ENCODE measurements at places on chromosomes 1 and 21.
A peak's percentile ranks its signal among the peaks of the same experiment; 100 is the strongest.

- DNase-seq: no peak
Observed at GRCh38 chr1:107949467-107950253, 15.3 kb downstream of the VAV3 start.

DNA sequence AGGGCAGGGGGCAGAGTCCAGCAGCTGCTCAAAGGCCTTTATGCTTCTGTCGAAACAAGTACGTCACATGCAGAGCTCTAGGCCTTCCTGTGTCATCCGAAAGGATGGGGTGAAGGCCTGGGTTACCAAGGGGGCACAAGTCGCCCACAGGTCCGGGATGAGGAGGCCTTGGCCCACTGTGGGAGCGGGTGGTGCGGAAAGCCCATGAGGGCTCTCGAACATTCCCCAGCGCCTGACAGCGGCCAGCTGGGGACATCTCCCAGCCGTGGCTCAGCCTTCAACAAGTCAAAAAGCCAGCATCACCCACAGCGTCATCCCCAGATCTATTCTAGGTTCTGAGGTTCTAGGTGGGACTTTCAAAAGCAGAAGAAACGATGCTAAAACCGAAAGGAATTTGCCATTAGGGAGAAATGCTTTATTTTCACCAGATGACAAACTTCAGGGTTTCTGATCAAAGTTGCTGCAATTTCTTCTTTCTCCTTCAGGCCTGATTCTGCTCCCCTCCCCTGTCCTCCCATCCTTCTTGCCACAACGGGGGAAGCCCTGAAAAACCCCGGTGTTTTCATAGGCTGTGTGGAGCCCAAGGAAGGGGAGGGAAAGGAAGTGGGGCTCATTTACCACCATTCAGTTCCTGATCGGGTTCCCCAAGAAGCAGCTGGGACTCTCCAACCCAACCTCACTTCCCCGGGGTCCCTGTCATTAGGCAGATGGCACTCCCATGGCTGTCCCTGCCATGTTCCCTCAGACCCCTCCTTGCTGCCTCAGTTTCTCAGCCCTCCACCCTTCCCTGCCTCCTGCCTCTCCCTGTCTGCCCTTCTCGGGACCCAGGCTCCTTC is 17.6 kb downstream of the GPR137B start:
- peak; percentile 85 for DNase-seq

DNA sequence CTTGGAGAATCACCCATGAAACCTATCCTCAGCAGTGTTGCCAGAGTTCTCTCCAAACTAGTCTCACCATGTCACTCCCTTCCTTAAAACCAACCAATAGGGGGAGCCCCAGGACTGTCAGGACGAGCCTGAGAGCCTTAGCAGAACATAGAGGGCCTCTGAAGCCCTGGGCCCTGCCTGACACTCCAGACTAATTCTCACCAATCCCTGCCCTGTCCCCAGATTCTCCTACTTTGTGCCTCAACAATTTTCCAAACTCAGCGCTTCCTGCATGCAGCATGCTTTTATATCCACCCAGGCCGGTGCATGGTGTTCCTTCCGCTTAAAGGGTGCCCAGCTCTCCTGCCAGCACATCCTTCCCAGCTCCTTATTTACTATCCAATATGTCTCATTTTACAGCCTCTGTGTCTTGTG is 42.7 kb downstream of the HSD3B1 start:
- peak; percentile 31 for DNase-seq

DNA sequence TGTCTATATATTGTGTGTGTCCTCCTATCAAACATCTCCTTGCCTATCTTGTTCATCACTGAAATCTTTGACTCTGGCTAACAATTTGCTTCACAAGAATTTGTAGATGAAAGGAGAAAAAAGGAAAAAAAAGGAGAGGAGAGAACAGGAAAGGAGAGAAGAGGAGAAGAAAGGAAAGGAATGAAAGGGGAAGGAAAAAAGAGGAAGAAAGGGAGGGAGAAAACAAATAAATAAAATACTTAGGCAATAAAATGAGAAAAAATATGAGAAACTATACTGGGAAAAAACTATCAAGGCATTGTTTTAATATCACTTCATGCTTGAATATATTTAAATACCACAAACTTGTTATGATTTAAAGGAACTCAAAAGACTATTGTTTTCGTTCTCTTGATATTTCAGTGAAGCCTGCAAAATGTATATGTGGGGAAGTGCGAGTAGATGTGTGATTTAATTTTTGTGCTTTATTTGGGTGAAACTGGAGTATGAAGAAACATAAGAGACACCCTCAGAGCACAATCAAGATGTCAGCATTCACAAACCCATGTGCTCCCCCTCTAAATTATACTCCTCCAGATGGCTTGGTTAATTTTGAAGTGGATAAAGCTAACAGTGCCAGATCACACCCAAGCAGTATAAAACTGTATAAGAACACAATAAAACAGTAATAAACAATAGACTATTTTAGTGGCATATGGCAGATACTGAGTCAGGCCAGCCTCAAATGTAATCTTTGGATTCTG is 205.7 kb upstream of the SAMSN1 start:
- DNase-seq: no peak

- peak; percentile 65 for DNase-seq
Observed at GRCh38 chr1:110674337-110675059, at the start of gene KCNA3. Gene KCNA3, minus strand, starts transcription at chr1:110674940. Its CDS starts 131 bp downstream, at chr1:110674809.

GRCh38 chr1:204493145-204493983 is 1.2 kb downstream of the PIK3C2B start:
- DNase-seq: peak; percentile 18

DNA sequence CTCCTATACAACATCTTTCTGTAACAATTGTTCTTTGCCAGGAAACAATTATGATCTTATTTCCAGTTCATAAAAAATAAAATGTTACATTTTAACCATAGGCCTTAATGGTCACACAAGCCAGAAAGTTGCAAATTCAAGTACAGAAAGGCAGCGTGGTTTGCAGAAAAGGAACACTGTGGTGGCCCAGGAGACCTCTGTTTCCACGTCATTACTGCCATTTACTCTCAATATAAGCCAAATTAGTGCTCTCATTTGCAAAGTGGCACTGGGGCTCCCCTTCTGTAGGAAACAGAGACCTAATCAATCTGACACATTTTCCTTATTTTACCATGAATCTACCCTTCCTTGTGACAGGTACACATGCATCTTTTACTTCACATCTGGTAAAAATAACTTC is 79.3 kb upstream of the TLR5 start:
- no peak for DNase-seq

- DNase-seq: no peak
Observed at GRCh38 chr1:41670217-41670957, 185.9 kb upstream of the EDN2 start.

- DNase-seq: no peak
Observed at GRCh38 chr1:54287801-54288211, 87.8 kb downstream of the MRPL37 start.

DNA sequence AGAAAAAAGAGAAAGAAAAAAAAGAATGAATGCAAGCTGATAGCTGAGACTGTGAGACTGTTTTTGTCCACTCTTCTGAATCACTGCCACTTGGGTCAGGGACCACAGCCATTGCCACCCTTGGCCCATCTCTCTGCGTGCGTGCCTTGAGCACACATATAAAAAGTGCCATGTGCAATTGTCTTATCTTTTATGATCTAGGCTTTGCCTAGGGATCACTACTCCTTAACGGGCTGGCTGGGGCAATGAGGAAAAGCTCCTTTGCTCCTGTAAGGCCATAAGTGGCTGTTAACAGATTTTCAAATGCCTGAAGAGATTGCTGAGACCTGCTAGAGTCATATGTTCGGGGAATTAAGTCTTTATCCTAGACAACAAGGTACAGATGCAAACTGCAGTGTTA is 8.2 kb downstream of the SPATA46 start:
- no peak for DNase-seq
